Stimulated activated CD4-positive, alpha-beta T cell treated with anti-CD3 and anti-CD28 coated beads, Interleukin-1b, Interleukin-23, amount 100 ng/mL, for 1 hour (primary cell): ENCODE measurements at places on chromosomes 3 and 15.

GRCh38 chr3:100521439-100521845 is 29.0 kb downstream of the TMEM45A start:
- DNase-seq, result no peak

DNA sequence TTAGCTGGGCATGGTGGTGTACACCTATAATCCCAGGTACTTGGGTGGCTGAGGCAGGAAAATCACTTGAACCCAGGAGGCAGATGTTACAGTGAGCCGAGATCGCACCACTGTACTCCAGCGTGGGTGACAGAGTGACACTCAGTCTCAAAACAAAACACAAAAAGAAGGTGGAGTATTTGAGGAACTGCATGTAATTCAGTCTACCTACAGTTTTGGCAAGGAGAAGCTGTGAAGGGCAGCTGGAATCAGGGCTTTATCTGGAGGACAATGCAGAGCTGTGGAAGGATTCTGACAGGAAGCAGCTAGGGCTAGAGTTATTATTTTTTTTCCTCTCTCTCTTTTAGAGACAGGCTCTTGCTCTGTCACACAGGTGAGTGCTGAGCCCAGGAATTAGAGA is 6.8 kb downstream of the H1-8 start:
- DNase-seq, result no peak

GRCh38 chr15:63340878-63341277 is 40.8 kb downstream of the CA12 start:
- DNase-seq, result no peak

DNA sequence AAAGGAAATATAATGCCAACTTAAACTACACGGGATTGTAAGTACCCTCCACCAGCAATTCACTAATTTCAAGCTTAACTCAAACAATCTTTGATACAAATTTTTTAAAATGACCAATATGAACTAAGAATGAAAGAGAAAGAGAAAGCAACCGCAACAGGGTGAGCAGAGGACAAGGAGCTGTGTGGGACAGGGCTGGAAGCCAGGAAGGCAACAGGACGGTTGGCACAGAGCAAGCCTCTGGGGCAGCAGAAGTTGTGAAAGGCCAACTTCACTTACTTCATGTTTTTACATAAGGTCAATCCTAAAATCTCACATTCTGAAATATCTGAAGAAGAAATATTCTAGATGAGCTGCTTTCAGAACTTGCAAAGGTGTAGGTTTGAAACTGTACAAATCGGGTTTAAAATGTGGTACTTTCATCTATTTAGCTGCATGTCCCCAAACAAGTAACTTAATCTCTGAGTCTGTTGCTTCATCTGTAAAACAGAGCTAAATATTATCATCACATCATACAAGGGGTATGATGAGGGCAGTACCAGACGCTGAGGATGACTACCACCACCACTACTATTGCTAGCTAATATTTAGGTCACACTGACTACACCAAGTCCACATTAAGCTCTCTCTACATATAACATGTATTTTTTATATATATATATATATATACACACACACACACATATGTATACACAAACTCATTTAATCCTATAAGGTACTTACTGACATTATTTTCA is 101.7 kb downstream of the IGSF11 start:
- DNase-seq, result no peak

DNA sequence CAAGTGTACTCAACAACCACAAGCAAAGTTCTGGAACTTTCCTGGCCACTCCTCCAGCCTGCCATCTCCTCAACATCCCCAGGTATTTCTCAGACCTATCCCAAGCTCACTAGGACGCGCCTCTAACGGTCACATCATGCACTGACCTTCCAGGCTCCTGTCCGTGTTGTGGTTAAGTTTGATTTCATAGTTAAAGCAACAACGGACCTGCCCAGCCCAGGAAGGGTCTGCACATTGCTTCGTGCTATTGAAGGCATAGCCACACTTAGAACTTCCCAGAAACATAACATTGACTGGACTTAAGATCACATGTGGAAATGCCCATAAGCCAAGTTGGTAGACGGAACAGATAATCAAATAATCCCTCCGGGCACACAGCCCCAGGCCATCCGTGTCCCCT is 85.1 kb downstream of the OCA2 start:
- no peak for DNase-seq

GRCh38 chr3:64789111-64789510 is 101.3 kb upstream of the ADAMTS9 start:
- no peak for DNase-seq

DNA sequence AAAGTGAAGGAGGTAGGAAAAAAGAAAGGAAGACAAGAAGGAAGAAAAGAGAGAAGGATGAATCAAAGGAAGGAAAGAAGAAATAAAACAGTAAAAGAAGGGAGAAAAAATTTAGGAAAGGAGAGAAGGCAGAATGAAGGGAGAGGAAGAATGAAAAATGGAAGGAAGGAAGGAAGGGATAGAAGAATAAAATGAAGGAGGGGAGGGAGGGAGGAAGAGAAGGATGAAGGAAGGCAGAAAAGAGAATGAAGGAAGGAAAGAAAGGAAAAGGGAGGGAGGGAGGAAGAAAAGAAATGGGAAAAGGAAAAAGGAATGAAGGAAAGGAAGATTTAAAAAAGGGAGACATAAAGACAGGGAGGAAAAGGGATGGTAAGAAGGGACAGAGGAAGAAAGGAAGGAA is 393.7 kb upstream of the GRM7 start:
- no peak for DNase-seq

GRCh38 chr3:63961891-63962290 is 49.7 kb upstream of the SCAANT1 start:
- no peak for DNase-seq

- no peak for DNase-seq
These were observed 70.5 kb upstream of the MAP4 start for GRCh38 chr3:48086705-48087104.

DNA sequence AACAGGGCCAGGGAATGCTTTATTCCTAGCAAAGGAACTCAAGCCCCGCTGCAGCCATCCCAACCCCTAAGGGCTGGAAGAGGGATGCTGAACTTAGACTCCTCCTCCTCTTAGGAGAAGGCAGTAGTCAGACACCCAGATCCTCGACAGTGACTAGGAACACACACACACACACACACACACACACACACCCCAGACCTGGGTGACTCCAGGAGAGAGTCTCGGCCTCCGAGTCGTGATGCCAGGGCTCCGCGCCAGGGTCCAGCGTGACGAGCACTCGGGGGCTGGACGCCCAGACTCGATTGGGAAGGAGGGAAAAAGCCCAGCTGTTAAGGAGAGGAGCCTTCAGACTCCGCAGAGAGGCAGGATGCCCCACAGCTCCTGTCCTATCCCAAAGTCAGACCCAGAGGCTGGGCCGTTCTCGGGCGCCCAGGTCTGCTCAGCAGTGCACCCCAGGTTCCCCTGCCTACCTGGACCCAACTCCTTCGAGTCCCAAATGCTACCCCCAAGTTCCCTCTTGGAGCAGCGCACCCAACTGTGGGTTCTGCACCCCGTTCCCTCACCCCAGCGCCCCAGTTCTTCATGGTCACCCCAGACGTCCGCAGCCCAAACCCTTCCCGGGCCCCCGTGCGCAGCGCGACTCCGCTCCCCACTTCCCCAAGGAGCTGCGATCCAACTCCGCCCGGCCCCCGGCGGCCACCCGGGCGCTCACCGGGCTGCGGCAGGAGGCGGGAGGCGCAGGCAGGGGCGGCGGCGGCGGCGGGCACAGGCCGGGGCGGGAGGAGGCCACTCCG is 421 bp downstream of the BMF start:
- DNase-seq, result no peak

DNA sequence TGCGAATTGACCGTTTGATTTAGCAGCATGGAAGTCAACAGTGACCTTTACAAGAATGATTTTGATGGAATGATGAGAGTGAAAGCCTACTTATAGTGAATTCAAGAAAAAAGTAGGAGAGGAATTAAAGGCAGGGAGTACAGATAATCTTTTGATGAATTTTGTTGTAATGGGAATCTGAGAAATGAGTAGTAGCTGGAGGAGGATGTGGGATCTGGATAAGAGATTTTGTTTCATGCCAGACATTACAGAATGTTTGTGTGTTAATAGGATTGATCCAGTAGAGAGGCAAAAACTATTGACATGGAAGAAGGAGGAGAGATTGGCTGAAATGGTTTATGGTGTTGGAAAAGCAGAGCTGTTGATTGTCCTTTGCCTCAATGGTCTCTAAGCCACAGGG is 17.4 kb upstream of the ZNF609 start:
- no peak for DNase-seq

GRCh38 chr15:67091071-67091979 is 25.9 kb downstream of the SMAD3 start:
- DNase-seq, result peak; percentile 45

DNA sequence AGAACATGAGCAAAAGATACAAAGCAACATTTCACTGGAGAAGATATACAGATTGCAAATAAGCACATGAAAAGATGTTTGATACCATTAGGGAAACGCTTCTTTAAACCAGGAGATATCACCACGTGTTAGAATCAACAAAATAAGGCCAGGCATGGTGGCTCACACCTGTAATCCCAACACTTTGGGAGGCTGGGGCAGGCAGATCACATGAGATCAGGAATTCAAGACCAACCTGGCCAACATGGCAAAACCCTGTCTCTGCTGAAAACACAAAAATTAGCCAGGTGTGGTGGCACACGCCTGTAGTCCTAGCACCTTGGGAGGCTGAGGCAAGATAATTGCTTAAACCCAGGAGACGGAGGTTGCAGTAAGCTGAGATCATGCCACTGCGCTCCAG is 20.5 kb upstream of the MUC20 start:
- no peak for DNase-seq

GRCh38 chr15:98599909-98600691 is 48.2 kb upstream of the IGF1R start:
- no peak for DNase-seq

GRCh38 chr15:40427188-40427587 is 13.6 kb upstream of the BAHD1 start:
- no peak for DNase-seq

DNA sequence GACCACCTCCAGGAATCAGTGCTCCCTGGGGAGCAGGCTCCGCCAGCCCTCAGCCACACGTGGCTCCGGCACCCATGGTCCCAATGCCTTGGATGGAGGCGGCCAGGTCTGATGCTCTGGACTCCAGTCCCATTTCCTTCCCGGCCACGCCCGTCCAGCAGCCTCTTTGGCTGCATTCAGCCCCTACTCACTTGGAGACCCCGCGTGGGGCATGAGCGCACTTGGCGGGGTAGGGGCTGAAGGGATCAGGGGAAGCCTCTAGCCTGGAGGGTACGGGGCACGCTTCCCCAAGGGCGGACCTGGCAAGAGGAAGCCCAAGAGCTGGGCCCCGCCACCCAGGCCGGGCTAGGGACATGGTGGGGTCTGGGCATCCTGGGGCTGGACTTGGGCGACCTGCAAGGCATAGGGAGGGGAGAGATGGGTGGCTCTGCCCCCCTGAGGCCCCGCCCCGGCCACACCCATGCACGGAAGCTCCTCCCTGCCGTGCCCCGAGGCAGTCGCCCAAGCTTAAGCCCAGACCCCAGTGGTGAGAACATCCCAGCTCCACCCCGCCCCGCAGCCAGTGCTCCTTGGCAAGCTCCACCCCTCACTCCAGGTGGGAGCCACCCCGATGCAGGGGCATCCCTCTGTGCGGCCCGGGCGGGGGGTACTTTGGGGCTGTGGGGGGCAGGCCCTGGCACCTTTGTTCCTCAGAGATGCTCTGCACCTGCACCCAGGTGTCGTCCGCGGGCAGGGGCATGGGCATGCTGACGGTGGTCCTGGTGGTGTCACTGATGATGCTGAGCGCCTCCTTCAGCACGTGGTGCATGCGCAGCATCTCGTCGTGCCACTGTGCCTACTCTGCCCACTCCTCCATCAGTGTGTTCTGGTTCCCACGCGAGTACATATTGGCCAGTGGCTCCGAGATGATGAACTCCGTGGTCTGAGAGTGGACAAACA is 163.5 kb downstream of the GOLGA6L4 start:
- DNase-seq, result no peak

- no peak for DNase-seq
These were observed 57.8 kb upstream of the GPD1L start for GRCh38 chr3:32048487-32049182.

DNA sequence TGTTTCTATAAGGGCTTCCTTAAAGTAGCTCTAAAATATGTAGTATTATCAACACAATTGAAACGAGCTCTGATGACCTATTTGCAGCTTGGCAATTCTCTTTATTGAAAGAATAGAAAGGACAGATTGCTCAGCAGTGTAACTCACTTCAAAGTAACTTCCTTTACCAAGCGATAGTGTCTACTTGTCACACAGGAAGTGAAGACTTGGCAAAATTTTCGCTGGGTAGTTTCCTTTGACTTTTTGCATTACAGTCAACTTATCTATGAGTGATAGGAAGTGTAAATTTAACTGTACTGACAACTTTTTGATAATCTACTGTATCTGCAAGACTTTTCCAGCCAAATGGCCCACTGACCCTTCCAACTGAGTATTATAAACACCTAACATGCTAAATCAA is 22.8 kb downstream of the SLC9A9 start:
- DNase-seq, result no peak

DNA sequence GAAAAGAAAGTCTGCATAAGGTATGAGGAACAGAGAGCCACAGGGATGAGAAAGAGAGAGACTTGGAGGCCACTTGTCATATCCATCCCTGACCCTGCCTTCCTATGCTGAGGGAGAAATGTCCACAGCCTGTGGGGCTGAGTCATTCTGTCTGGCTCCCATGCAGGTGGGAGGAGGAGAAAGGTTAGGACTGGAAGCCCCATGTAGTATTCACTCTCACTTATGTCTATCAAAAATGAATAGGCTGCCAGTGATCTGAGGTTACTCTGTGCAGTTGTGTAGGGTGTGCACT is 71.3 kb downstream of the RAB11A start:
- DNase-seq, result no peak

DNA sequence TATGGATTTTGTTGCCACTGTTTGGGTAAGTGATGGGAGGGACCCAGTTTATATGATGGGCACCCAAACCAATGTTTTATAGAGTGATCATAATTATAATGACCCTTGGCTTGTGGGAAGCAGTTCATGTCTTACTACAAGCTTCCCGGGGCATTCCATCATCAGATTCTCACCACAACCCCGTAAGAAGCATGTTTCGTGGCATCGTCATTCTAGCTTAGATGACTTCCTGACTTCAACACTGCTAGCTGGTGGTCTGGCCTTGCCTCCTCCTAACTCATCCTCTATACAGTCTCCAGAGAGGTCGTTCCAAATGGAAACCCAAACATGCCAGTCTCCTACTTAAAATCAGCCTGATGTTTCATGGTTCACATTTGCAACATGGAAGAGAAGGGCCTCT is 226.9 kb downstream of the ADAMTS9 start:
- no peak for DNase-seq

GRCh38 chr3:153429821-153430220 is 267.8 kb downstream of the RAP2B start:
- no peak for DNase-seq
